GM23338 (cell line): ENCODE measurements at places on chromosomes 1 and 21. TPM values are rescaled to one million over a fixed set of nuclear protein-coding genes. Genes with fewer than 3 reads are reported as not detected.

Gene TFF3
- 1.2 TPM in 1 of 2 replicates, not detected in the other for total RNA-seq

DNA sequence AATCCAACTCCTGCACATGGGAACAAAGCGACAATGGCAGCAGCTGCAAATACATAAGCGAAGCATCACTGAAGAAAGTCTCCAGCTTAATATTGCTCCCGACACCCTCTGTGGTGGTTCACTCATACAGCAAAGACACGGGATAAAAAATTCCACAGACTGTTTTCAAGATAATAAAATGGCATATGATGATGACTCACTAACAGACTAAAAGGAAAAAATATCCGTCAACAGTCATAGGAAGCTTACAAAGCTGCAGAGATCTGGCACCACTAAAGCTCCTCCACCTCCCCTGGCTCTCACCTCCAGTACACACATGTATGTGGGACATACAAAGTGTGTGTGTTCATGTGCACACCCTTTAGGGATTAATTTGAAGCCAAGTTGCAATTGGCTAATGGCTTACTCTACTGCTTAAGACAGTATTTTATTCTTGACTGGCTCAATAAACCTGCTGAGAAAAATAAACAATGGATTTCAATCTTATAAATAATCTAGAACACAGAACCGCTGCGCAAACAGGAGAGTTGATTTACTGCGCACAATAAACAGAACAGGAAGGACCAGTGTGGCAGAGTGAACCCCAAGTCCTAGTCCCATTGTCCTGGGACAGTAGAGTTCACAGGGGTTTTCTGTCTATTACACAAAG is 94.4 kb downstream of the SLC45A1 start:
- DNase-seq, result no peak

Gene OR2L2
- 0.07 TPM in 1 of 2 replicates, not detected in the other for total RNA-seq

- no peak for DNase-seq
Observed at GRCh38 chr1:5815716-5816115, 176.5 kb downstream of the NPHP4 start.

DNA sequence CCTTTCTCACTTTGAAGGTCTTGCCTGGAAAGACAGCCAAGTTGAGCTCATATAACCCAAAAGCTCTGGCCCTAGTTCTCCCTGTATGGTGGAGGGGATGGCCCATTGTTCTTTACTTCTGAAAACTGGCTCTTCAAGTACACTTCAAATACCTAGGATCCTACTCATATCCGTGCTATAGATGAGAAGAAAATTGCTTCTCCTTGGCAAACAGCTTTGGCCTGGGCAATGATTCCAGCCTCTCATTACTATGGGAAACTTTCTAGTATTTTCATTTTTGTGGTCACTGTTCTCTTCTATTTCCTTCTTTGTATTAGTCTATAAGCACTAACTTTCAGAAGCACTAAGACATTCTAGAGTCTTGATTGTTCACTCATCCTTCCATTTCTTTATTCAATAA is 53.7 kb downstream of the ZNF697 start:
- no peak for DNase-seq

Gene RPE65
- total RNA-seq, result not detected in 2 replicates

GRCh38 chr21:44043613-44044012 is 31.5 kb downstream of the TRAPPC10 start:
- no peak for DNase-seq

DNA sequence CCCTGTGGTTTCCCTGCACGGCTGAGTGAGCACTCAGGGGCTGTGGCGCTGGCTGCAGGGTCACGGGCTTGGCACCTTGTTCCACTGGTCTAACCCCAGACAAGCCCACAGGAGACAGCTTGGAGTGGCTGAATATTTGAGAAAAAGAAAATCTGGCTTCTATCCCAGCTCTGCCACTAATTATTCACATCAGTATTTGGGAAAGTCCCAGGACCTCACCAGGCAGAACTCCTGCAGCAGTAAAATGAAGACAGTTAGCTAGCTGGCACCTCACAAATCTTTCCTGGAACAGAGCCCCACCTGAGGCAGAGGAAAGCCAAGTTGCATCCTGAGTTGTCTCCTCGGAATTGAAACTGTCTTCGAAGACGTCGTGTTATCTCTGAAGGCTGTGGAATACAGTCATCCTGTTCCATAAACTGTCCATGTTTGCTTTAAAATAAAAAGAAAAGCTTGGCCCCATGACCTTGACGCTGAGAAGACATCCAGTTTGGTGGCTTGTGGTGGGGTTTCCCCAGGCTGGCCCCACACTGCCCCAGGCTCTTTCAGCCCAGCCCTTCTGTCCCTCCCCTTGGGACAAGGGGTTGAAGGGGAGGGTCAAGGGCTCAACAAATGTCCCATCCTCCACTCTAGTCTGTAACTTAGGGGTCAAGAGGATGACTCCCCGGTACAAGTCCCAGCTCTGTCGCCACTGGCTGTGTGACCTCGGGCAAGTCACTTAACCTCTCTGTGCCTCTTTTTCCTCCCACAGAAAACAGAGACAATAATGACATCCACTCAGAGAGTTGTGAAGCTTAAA is 93.8 kb upstream of the TMPRSS2 start:
- DNase-seq, result no peak

Gene MNDA
- total RNA-seq, result not detected in 2 replicates

Gene S1PR1
- total RNA-seq, result 4.1 and 5.2 TPM in 2 replicates

DNA sequence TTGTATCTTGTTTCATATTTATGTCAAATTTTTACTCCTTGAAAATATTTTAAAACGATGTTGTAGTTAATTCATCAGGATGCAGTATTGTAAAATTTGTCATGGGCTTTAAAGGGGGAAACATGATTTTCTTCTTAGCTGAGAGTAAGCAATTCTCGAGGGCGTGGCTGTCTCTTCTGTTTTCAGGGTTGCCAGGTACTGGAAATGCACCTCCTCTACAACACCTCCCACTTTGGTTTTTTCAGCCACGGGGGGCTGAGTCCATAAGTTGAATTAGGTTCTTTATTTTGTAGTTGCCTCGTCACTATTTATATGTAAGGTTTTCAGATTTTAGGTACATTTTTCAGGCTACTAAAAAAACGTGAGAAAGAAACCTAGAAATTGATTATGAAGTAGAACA is 64.0 kb downstream of the PRDM2 start:
- DNase-seq, result no peak

Gene MEX3A
- 31.5 and 38.1 TPM in 2 replicates for total RNA-seq

DNA sequence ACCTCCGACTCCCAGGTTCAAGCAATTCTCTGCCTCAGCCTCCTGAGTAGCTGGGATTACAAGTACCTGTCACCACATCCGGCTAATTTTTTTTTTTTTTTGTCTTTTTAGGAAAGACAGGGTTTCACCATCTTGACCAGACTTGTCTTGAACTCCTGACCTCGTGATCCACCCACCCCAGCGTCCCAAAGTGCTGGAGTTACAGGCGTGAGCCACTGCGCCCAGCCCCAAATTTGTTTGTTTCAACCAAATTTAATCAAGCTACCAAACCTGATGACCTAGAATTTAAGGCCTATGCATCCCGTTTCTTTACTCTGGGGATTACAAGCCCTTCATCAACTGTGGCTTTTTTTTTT is 58.3 kb upstream of the TBX15 start:
- no peak for DNase-seq

- DNase-seq, result no peak
Observed at GRCh38 chr21:43995521-43996105, 16.5 kb upstream of the TRAPPC10 start.

- DNase-seq, result no peak
Observed at GRCh38 chr1:187933562-187934419, 1105.0 kb downstream of the PLA2G4A start.
